ENCODE measurements at places on chromosomes 12 and 14.

- peak; percentile 14 for DNase-seq
These were observed 164.8 kb downstream of the ATP23 start for GRCh38 chr12:58106195-58106594.

DNA sequence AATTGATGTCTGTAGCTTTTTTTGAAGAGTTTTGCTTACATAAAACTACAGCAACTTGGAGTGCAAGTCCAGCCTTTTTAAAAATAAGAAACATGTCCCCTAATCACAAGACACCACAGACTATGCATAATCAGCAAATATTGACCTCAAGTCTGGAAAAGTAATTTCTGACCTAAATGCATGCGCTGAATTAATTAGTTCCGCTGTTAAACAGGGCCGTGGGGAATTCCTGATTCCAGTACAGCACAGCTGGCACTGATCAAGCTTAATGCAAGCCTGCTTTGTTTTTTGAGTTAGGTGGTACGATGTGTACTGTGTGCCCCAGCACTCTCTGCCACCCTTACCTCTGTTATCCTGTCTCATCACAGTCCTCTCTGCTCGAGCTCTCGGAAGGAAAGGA is 9.2 kb downstream of the MLH3 start:
- DNase-seq, result no peak

GRCh38 chr12:6275928-6276887 is 34.3 kb upstream of the PLEKHG6 start:
- no peak for DNase-seq

DNA sequence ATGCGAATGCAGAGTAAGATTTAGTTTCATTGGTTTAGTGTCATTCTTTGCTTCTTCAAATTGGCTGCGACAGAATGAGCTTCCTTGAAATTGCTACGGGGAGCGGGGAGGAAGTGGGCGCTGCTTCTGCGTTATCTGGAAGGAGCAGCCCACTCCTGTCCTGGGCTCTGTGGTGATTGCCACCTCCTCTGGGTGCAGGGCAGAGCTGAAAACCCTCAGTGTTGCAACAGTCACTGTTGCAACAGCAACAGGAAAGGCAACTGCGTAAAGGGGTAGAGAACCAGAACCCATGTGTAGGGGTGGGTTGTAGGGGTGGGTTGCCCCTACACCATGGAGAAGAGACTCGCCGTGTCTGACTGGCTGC is 57.7 kb downstream of the MAX start:
- no peak for DNase-seq

- no peak for DNase-seq
These were observed 62.1 kb downstream of the SCAF11 start for GRCh38 chr12:45928309-45928708.

- DNase-seq, result peak; percentile 94
These were observed 21.3 kb downstream of the FKBP11 start for GRCh38 chr12:48903982-48904411.

GRCh38 chr12:91074851-91075250 is 17.0 kb upstream of the KERA start:
- peak; percentile 71 for DNase-seq

GRCh38 chr12:98439471-98439951 is 75.9 kb upstream of the TMPO start:
- DNase-seq, result peak; percentile 67

DNA sequence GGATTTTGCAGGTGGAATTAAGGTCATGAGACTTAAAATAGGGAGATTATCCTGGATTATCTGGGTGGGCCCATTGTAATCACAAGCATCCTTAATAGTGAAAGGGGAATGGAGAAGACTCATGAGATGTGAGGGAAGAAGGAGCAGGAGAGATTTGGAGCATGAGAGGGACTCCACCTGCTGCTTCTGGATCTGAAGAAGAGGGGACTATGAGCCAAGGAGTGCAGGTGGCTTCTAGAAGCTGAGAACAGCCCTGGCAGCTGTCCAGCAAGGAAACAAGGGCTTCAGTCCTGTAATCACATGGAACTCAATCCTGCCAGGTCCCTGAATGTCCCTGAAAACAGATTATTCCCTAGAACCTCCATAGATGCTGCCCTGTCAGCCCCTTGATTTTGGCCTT is 67.8 kb downstream of the PELI2 start:
- DNase-seq, result peak; percentile 61

GRCh38 chr12:87870493-87871460 is 158.4 kb downstream of the C12orf50 start:
- DNase-seq, result no peak

GRCh38 chr14:37594971-37595808 is at the start of the genes FOXA1 and TTC6:
FOXA1 (minus strand) TSS chr14:37595249; CDS start chr14:37594972, 277 bp downstream.
TTC6 (plus strand) TSS chr14:37595629; CDS start chr14:37622065, 26,436 bp downstream.
- no peak for DNase-seq

DNA sequence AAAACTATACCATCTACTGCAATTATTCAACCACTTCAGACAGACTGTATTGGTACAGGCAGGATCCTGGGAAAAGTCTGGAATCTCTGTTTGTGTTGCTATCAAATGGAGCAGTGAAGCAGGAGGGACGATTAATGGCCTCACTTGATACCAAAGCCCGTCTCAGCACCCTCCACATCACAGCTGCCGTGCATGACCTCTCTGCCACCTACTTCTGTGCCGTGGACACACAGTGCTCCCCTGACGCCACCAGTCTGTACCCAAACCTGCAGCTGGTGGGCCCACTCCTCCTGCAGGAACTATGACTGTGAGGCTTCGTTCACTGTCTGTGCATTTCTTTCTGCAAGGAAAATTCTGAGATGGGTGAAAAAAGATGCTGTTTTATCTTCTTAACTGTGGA is 284.7 kb downstream of the DAD1 start:
- DNase-seq, result no peak

DNA sequence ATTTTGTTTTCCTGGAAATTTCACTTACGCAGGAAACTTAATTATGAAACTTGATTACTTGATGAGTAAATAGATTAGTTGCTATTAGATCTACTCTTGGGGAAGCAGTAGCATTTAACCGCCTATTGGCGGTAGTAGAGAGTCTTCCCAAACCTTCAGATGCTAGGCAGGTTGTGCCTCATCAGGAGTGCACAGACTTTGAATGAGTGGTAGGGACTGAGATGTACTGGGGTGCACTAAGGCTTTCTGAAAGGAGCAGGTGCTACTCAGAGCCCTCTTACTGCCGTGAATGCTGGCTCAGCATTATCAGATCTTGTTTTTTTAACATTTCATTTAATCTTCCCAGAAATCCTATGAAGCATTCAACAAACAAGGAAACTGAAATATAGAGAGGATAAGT is 7.7 kb downstream of the GATC start:
- no peak for DNase-seq

GRCh38 chr12:110431957-110432587 is 18.1 kb downstream of the ARPC3 start:
- DNase-seq, result no peak

- no peak for DNase-seq
These were observed 23.5 kb downstream of the ASB2 start for GRCh38 chr14:93952829-93953228.

GRCh38 chr14:26008290-26008689 is 589.5 kb downstream of the NOVA1 start:
- DNase-seq, result no peak

GRCh38 chr12:85530456-85530855 is 250.4 kb downstream of the ALX1 start:
- no peak for DNase-seq

DNA sequence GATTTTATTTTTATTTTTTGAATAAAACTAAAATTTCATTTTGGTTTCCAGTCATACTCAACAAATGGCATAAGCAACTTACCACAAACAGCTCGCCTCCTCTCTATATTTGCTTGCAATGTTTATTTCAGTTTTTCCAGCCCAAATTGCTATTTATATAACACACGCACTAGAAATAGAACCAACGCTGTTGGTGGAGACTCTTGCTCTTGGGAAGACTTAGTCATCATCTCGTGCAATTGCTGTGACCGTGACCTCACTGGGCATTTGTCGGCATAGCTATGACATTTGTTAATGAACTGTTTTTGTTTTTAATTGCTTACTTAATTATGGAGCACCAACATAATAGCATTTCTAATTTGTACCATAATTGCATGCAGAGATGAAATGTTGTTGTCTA is 153.1 kb upstream of the OTX2 start:
- peak; percentile 12 for DNase-seq

DNA sequence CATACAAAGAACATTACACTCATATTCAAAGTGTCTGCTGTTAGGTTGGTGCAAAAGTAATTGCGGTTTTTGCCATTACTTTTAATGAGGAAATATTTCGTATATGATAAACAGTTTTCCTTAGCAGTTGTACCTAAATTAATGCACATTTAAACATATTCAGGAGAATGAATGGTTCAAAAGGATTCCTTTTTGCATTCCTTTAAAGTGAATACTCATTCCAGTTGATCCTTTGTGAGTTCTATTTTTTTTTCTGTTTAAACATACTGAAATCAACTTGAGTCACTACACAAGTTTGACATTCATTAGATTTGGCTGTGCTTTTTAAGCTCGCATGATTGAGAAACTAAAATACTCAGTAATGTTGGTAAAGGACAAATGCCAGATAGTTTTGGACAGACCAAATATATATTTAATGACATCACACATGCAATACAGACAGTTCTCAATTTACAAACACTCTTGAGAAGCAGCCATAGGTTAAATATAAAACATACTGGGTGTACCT is 13.8 kb upstream of the SLC38A2 start:
- peak; percentile 77 for DNase-seq

- DNase-seq, result no peak
These were observed 83.3 kb downstream of the PLXNC1 start for GRCh38 chr12:94231709-94232108.

DNA sequence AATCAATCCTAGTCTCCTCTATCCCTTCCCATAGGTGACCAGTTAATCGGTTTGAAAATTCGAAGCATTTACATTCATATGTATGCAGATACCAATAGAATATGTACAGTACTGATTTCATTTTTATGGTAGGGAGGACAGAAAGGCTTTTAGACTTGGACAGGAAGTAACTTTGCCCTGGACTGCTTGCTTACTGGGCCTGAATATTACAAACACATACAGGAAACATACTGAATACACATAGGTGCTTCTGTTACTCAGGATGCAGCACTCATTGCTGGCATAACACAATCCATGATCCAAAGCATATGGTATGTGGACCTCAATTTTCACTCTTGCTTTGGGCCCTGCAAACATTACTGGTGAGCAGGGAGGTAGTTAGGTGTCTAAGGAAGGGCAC is 71.1 kb downstream of the CATSPERB start:
- DNase-seq, result no peak

DNA sequence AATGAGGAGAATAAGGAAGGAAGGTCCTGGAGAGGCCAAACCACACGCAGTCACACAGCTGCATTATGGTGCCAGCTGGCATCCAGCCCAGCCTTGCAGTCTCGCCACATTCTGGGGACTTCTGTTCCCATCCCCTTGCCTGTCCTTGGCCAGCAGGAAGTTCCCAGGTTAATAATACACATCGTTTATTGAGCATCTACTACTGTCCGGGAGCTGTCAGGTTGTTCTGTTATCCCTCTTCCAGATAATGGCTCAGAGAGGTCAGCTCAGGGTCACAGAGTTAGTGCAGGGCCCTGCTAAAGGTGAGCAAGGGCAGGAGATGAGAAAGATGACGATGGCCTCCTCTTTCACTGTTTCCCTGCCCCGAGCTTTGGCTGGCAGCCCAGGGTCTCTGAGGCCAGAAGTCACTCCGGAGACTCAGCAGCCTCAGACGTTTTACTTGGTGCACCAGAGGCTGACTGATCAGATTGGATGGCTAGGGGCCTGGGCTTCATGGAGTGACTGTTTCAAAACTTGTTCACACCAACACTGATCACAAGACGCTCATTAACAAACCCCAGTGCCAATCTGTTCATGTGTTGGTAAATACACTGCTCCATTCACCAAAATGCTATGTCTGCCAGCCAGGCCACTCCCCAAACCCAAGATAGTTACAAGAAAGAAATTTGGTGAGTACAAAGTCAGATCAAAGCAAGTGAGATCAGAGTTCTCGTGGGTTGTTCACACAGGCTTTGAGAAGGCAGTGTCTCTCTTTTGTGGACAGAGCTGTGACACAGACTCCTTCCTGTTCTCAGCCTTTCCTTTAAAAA is 79.2 kb downstream of the B4GALNT3 start:
- peak; percentile 69 for DNase-seq

GRCh38 chr12:75317784-75318183 is 12.3 kb downstream of the CAPS2 start:
- DNase-seq, result no peak

DNA sequence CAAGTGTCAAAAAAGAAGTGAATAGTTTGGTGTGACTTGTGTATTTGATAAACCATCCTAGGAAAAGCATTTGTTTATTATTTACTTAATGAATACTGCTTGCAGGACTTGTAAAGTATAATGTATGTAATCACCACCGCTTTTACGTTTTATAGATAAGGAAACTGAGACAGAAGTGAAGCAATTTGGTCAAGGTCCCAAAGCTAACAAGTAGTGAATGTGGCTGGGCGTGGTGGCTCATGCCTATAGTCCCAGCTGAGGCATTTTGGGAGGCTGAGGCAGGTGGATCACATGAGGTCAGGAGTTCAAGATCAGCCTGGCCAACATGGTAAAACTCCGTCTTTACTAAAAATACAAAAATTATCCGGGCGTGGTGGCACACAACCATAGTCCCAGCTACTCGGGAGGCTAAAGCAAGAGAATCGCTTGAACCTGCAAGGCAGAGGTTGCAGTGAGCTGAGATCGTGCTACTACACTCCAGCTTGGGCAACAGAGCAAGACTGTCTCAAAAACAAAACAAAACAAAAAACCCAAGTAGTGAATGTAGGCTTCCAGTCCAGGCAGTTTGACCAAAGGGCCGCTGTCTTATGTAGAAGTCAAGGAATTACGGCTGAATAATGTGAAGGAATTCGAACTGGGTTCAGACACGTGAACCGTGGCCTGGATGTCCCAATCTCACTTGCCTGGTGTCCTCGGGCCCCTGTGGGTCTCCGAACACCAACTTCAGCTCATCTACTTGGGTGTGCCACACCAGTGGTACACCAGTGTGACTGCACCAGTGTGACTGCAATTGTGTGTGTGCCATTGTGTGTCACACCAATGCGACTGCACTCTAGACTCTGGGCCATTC is 88.3 kb upstream of the MED13L start:
- no peak for DNase-seq

GRCh38 chr14:87960013-87960787 is 32.8 kb downstream of the GALC start:
- no peak for DNase-seq

- DNase-seq, result no peak
These were observed 111.2 kb downstream of the ITPR2 start for GRCh38 chr12:26721800-26722199.

All from muscle of leg (tissue), 16 donors.